Femur (tissue), 1 donor: ENCODE measurements at places on chromosomes 1 and 21.

DNA sequence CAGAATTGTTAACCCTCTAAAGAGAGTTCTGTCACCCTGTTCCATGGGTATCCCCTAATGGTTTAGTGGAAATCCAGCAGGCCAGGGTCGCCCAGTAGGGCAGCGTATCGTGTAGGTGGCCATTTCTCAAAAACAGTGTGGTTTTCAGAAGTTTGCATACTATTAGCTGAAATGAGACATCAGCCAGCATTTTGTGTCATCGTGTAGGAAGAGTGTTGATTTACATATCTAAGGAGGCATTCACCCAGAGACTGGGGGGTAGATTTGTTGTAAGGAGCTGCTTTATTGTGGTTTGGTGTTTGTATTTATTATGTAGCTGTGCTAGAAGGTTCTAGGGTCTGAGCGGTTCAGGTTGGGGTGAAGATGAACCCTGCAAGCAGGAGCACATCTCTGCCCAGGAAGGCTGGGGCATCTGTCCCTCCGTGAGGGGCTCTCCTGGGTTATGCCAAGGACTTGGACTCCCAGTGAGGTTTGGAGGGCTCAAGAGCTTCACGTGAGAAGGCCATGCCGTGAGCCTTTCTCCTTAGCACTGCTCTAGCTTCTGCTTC lies 174.4 kb downstream of the PGBD5 start:
- DNase-seq, result no peak

- DNase-seq, result no peak
Measured at GRCh38 chr1:111469539-111469938, 4.2 kb upstream of the C1orf162 start.

GRCh38 chr1:8157765-8158164 lies 131.7 kb upstream of the ERRFI1 start:
- no peak for DNase-seq

GRCh38 chr1:220487297-220487820 lies 40.6 kb upstream of the MARK1 start:
- DNase-seq, result no peak

DNA sequence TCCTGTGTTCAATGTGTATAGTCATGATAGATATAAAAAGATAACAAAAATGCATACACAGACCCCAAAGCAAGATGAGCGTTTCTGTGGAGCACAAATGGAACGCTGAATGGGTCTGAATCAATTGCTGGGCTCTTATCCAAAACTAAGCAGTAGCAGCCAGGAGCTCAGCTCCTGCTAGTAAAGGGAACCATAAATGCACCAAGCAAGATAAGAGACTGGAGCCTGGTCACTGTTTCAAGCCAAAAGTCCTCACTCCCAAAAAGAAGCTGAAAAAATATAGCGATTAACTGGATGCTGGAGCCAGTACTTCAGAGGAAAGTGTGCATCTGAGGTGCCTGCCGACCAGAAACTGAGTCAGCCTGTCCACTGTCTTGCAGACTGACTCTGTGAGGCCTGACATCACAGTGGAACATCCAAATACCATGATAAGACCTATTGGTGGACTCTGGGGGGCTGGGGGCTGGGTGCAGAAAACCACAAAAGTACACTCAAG lies 68.9 kb downstream of the LRRC8C start:
- DNase-seq, result no peak

DNA sequence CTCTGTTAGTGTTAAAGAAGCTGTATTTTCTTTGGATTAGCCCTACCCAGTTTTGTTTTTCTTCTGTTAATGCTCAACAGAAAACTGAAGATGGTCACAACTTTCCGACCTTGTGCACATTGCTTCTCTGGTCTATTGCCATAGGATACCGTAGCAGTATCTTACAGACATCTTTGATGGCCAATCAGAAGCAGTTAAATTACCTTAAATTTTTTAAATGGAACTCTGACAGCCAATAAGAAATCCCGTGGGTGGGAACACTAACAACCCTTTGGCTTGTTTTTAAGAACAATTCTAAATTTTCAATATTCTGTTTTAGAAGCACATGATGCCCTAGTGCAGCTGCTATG lies 17.2 kb downstream of the NFYC start:
- DNase-seq, result no peak

- no peak for DNase-seq
Measured at GRCh38 chr1:229883504-229884200, 183.4 kb upstream of the GALNT2 start.

DNA sequence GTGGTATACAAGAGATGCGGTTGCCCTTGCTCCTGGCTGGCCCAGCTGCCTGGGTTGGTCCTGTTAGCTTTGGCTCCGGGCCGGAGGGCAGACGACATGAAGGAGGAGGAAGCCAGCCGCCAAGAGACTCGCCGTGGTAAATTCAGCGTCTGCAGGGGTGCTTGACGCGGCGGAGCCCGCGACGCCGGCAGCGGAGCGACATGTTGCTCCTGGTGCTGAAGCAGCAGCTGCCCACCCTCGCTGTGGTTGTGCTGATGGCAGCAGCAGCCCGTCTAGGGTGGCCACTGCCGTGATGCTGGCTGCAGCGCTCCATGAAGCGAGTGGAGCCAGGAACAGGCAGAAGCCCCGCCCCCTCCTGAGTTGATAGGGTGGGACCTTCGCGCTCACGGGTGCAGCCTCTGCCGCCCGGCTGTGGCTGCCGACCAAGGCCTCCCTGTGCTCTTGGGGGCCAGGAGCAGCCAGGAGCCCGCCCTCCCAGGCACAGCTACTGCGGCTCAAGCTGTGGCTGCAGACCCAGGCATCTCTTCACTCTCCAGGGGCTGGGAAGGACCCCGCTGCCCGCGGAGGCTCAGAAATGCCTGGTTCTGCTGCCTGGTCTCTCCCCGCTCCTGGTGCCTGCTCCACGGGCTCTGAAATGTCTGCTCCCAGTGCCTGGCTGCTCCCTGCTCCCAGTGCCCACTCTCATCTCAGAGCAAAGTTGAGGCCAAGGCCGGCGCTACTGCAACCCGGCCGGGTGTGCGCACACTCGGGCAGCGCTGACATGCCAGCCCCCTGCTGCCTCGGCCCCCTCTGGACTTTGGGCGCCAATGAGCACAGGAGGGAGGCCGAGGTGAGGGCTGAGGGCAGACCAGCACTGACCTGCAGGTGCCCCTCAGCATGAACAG lies 4.4 kb upstream of the ZNF692 start:
- DNase-seq, result peak; percentile 91

DNA sequence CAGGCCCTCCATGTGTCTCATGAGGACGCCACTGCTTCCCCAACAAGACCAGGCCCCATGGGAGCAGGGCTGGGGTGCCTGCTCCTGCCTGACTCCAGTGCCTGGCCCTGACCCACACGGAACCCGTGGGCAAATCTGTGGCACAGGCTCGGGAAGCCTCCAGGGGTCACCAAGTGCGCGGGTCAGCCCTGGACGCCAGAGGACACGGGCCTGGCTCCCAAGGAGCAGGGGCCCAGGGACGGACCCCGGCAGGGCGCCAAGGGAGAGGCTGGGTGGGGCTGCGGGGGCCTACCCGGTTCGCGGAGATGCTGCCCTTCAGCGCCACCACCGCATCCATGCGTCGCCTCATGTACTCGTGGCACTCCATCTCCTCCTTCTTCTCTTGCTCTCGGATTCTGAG lies 31.9 kb downstream of the CFAP74 start:
- no peak for DNase-seq

- DNase-seq, result no peak
Measured at GRCh38 chr1:21469581-21469980, 29.6 kb downstream of the NBPF3 start.

DNA sequence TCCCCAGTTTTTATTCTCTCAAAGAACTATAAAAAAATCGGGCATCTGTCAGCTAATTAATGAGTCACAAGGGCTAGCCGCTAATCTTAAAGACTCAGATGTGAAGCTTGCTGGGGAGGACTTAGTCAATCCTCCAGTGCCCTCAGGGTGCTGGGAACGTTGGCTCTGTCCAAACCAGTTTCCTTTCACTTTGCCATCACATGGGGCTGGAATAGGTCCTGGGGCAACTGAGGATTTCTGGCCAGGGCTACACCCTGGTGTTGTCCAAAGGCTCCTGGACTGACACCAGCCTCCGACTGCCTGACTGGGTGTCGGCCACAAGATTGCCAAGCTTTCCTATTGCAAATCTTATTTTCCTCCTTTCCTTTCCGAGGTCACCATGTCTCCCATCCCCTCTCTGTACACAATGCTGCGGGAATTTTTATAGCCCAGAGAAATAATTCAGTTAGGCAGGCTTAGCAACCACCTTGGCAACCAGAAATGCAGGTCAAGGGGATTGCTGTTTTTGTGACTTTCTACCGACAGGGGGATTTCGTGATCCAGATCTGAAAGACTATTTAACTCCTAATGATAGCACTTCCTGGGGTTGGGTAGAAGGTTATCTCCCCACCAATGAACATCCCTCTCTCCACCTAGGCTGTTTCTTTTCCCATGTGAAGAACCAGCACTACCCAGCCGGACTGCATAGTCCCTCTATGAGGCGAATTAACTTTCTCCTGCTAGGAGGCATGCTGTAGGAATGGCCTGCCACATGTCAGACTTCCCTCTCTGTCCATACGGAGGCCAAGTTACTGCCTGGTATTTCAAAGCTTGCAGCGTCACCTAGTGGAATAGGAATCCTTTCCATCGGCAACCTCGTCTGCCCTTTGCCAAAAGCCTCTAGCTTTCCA lies 29.9 kb upstream of the CTBS start:
- DNase-seq, result no peak
